ENCODE measurements at places on chromosomes 7 and 10. TPM values are rescaled to one million over a fixed set of nuclear protein-coding genes. Genes with fewer than 3 reads are reported as not detected.

PAPOLB gene
- 0.16 TPM for total RNA-seq

CALCR gene
- total RNA-seq = not detected

TAS2R41 gene
- 0.49 TPM for total RNA-seq

PLEKHS1 gene
- 0.24 TPM for total RNA-seq

CXCL12 gene
- total RNA-seq = 269 TPM

CNPY1 gene
- total RNA-seq = not detected

MACROH2A2 gene
- 11.8 TPM for total RNA-seq

HABP2 gene
- total RNA-seq = not detected

TSPAN12 gene
- total RNA-seq = 1.1 TPM

SLC26A4 gene
- total RNA-seq = 0.24 TPM

CREM gene
- 18.5 TPM for total RNA-seq

IQUB gene
- 0.65 TPM for total RNA-seq

NRBF2 gene
- 27.3 TPM for total RNA-seq

LIPM gene
- total RNA-seq = not detected

IGF2BP3 gene
- total RNA-seq = 7.6 TPM

MBL2 gene
- not detected for total RNA-seq

TYSND1 gene
- total RNA-seq = 11.9 TPM

MYH16 gene
- not detected for total RNA-seq
